ENCODE measurements at places on chromosomes 12 and 14.

DNA sequence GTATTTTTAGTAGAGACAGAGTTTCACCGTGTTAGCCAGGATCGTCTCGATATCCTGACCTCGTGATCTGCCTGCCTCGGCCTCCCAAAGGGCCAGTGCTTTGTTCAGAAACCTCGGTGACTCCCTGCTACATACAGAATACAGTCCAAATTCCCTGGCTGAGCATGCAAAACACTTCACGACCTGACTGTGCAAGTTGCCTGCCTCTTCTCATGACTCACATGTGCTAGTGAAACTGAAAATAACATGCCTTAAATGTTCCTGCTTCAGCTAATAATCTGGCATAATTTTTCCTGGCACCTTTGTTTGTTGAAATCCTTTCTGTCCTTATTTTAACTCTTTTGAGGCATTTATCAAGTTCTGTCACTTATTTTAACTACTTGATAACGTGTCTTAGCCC lies 8.2 kb downstream of the DMAC2L start:
- no peak for DNase-seq

- no peak for DNase-seq
These were observed 2.4 kb upstream of the NAB2 start for GRCh38 chr12:57086493-57087009.

DNA sequence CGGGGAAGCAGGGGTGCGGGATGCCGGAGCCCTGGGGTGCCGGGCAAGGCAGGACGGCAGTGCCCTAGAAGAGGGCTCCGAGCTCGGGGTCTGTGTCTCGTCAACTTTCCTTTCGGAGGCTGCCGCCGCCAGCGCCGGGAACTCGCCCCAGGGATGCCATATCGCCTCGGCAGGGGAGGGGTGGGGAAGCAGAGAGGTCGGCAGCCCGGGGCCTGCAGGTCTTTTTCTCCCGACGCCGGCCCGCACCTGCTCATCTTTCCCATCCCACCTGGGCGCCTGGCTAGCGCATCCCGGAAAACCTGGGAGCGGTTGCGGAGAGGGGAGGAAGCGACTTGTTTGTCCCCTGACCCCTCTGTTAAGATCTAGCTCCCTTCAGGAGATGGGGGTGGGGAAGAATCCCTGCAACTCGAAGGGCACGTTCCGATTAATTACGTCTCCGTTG lies 547 bp downstream of the CNTN1 start:
- DNase-seq: no peak

DNA sequence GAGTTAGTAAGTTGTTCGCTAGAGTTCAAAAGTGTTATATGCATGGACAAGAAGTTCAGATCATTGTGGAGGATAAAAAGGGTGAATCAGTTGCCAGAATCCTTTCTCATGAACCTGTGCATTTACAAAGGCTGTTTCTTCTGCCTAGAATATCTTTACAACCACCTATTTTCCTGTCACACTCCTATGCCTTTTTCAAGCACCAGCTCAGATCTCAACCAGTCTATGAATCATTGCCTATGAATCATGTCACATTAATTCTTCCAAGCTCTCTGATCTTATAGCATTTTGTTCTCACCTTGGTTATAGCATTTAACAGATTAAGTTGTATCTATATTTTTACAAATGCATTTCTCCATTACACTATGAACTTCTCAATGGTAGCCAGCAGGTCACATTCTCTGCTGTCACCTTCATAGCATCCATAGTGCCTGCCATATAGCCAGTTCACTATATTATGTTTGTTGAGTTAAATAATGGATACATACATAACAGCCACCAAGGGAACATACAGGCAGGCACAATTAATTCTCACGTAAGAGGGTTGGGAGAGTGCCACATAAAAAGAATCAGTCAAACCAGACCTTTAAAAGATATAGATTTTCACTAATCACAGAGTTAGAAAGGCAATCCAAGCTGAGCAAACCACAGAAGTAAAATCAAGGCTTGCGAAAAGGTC lies 573.0 kb downstream of the FOXG1 start:
- DNase-seq: no peak

GRCh38 chr12:121943926-121944325 lies 25.5 kb downstream of the CFAP251 start:
- DNase-seq: no peak

GRCh38 chr14:51862176-51862796 lies 1.9 kb downstream of the GNG2 start:
- DNase-seq: no peak

GRCh38 chr14:53567236-53567780 lies 389.3 kb downstream of the BMP4 start:
- no peak for DNase-seq

Data from activated CD8-positive, alpha-beta memory T cell treated with anti-CD3 and anti-CD28 coated beads for 48 hours (primary cell).